ENCODE measurements at places on chromosomes 4 and X.

GRCh38 chrX:57674861-57675260, 5.2 kb downstream of the NLRP2B start:
- no peak for DNase-seq

DNA sequence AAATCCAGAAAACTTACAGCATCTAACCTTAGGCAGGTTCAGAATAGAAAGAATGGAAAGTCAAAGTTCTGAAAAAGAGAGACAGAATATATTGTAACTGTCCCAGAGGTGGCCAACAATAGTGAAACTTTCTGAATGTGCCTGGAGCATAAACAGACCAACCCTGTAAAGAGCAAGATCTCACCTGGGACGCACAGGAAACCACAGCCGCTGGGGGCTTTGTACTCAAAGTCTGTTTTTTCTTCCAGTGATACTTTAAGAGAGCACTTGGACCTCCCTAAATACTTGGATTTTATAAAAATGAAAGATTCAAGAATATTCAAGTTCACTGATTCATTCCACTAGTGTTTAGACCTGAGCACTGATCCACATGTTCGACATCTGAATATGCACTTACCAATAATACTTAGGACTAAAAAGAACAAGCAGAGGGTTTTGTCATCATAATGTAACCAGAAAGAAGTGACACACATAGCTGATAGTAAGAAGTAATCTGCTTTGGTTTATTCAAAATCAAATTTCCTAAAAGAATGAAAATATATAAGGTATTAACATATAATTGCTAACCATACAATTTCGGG, 35.3 kb downstream of the ARAP2 start:
- DNase-seq = no peak

DNA sequence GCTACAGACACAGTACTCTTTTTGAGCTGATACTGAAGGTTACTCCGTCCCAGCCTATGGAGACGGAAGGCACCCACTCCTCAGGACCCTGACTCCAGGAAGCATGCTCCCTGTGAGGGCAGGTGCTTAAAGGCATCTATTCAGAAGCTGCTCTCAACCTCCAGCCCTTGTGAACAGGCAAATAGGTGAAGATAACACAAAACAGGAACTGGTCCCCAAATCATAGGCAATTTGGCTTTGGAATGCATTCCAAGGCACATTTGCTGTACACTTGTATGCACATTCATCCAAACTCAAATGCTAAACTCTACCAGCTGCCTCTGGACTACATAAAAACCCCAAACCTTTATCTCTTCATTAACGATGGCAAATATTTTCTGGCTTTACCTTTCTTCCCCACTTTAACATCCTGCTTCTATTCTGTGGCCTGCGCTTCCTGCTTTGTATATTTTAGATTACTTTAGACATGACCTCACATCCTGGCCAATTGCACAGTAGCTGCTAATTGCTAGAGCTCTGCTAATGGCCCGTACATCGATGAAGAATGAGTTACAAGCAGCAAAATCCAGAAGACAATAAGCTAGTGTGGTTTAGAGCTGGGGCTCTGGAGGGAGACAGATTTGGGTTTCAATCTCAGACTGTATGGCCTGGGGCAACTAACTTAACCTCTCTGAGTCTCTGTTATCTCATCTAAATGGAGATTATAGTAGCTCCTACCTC, 3.2 kb downstream of the SEL1L3 start:
- no peak for DNase-seq

DNA sequence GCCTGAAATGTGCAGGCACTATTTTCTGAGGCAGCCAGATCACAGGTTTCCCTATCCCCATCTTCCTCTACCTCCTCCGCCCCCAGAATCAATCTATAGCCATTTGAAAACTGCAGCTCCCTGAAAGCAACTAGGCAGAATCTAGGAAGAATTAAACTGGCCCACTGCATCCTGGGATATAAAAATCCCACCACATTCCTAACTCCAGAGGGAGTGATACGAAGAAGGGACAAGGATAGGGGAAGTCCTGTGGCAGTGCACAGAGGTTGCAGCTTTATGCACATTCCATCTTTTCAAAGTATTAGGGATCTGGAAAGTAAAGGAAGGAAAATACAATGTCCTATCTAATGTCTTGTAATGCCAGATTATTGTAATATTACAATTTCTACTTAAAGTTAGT, 18.3 kb upstream of the HERC3 start:
- no peak for DNase-seq

- DNase-seq = no peak
Observed at GRCh38 chr4:1213336-1213995, 35.5 kb downstream of the CTBP1 start.

DNA sequence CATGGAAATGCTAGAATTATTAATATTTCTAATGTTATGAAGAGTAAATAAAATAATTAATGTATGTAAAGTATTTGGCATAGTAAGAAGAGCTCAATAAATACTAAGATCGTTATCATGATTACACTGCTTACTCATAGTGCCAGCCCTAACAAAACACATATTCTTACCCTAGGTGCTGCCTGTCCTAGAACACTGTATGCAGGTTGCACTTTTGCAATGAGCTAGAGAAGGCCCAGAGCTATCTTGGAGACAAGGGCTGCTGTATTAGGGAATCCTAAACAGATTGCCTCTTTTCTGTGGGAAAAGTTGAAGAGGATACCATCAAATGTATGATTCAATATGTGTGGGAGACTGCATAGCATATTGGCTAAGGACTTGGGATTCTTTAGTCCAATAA, 48.0 kb upstream of the TMEM164 start:
- no peak for DNase-seq

DNA sequence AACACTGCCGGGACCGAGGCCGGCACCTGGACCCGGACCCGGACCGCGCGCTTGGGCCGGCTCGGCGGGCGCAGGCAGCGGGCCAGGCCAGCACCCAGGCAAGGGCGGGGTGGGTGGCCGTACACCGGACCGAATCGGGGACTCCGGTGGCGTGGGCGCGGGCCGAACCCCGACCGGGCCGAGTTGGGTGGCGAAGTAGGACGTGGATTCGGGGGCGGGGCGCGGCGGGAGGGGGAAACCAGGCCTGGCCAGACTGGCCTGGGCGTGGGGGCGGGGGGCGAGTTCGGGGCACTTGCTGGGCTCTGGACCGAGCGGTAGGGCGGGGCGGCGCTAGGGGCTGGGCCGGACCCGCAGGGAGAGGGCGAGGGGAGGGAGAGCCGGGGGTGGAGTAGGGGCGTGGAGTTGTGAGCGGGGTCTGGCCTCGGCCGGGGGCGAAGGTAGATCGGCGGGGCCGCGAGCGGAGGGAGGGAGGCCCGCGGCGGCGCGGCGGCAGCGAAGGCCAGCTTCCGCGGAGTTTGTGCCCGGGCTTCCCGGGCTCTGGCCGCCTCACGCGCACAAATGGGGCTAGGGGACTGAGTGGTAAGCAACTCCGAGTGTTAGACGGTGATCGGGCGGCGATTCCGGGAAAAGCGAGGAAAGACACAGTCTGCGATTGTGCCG, 1.8 kb upstream of the BCORL1 start:
- peak; percentile 81 for DNase-seq

- no peak for DNase-seq
Observed at GRCh38 chrX:45669715-45670340, 469.2 kb upstream of the DIPK2B start.

DNA sequence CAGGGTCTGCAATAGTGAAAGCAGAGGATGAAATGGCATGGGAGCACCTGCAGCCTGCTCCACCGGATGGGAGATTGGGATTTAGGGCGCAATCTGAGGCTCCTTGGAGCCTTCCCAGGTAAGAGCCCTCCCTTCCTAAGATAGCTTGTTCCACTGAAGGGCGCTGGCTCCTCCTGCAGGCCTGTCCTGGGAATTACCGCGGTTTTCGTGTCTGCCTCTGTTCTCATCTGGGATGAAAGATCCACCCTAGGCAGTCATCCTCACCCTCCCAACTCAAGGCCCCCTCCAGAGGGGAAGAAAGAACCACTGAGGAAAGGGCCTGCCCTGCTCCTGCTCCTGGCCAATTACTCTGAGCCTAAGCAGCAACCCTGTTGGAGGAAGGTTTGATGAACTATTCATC, 547.5 kb downstream of the SMARCA1 start:
- DNase-seq = peak; percentile 23

- no peak for DNase-seq
Observed at GRCh38 chr4:11514779-11515419, 86.2 kb upstream of the HS3ST1 start.

GRCh38 chrX:9940421-9940820, 26.7 kb upstream of the CLDN34 start:
- DNase-seq = no peak
